ENCODE measurements at places on chromosomes 3 and 15. TPM values are rescaled to one million over a fixed set of nuclear protein-coding genes. Genes with fewer than 3 reads are reported as not detected.

GDPGP1 gene
- 7.2 TPM for total RNA-seq

LPCAT4 gene
- total RNA-seq = 5.4 TPM

KIF7 gene
- total RNA-seq = 13.1 TPM

SCN5A gene
- 0.37 TPM for total RNA-seq

AP4E1 gene
- total RNA-seq = 13.9 TPM

CFAP20DC gene
- 1.6 TPM for total RNA-seq

SERINC4 gene
- total RNA-seq = 0.09 TPM

FSTL1 gene
- 887 TPM for total RNA-seq

PAQR5 gene
- total RNA-seq = 9.6 TPM

DLL4 gene
- 0.46 TPM for total RNA-seq

ATP2B2 gene
- total RNA-seq = not detected

RBP2 gene
- total RNA-seq = not detected

REC114 gene
- total RNA-seq = not detected

STRC gene
- total RNA-seq = not detected

RPL15 gene
- total RNA-seq = 2,102 TPM

MAGI1 gene
- total RNA-seq = 36.0 TPM

OXTR gene
- total RNA-seq = 0.57 TPM

GTF2A2 gene
- total RNA-seq = 30.4 TPM

ATP13A5 gene
- not detected for total RNA-seq

KNG1 gene
- total RNA-seq = not detected

ALDH1A3 gene
- total RNA-seq = 51.5 TPM

CSPG4 gene
- 15.3 TPM for total RNA-seq

FAM3D gene
- total RNA-seq = not detected

STAC gene
- total RNA-seq = 3.8 TPM

NR2E3 gene
- total RNA-seq = 0.14 TPM

AMIGO3 gene
- not detected for total RNA-seq

NME9 gene
- total RNA-seq = 0.09 TPM

SLC28A1 gene
- total RNA-seq = not detected

RLBP1 gene
- total RNA-seq = not detected

SLC24A5 gene
- not detected for total RNA-seq

CHDH gene
- total RNA-seq = under 0.01 TPM

CORO2B gene
- 5.3 TPM for total RNA-seq

APOD gene
- total RNA-seq = 0.43 TPM

TRH gene
- total RNA-seq = not detected

VWA5B2 gene
- not detected for total RNA-seq

CMTM7 gene
- 3.4 TPM for total RNA-seq

CHST13 gene
- not detected for total RNA-seq

GANC gene
- total RNA-seq = 16.6 TPM

MRPL47 gene
- total RNA-seq = 38.1 TPM

CCR3 gene
- not detected for total RNA-seq

MUC13 gene
- total RNA-seq = 0.18 TPM

KLHL6 gene
- under 0.01 TPM for total RNA-seq

All from smooth muscle cell of bladder (primary cell).